ENCODE measurements at places on chromosomes 2 and 18. TPM values are rescaled to one million over a fixed set of nuclear protein-coding genes. Genes with fewer than 3 reads are reported as not detected.

- H3K27me3 ChIP-seq = no peaks in the 10 kb centered on the region
- H3K4me3 ChIP-seq = no peak overlapping the region
- H3K36me3 ChIP-seq = no peaks in the 10 kb centered on the region
- DNase-seq = no peak
- no peak overlapping the region for H3K27ac ChIP-seq
- no peaks in the 10 kb centered on the region for H3K4me1 ChIP-seq
Measured at GRCh38 chr2:133122529-133122928, 445.7 kb downstream of the NCKAP5 start.

DNA sequence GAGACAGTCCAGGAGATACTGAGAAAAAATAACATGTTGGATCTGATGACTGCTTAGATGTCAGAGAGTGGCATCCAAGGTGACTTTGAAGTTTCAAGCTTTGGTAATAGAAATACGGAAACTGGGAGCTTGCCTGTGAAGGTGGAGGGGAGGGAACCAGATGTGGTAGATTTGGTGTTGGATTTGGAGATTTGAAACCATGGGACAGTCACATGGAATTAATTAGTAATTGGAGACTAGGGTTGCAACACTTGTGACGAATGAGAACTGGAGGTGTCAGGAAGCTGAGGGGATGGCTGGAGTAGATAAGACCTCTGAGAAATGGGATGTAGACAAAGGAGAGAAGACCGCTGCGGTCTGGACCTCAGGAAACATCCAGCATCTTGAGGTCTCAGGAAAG lies 46.7 kb downstream of the RPL37A start:
- H3K4me1 ChIP-seq = peaks cover 1% of the 10 kb centered on the region
- H3K27ac ChIP-seq = no peak overlapping the region
- H3K27me3 ChIP-seq = peaks cover 25% of the 10 kb centered on the region
- H3K4me3 ChIP-seq = no peak overlapping the region
- no peaks in the 10 kb centered on the region for H3K36me3 ChIP-seq

DNA sequence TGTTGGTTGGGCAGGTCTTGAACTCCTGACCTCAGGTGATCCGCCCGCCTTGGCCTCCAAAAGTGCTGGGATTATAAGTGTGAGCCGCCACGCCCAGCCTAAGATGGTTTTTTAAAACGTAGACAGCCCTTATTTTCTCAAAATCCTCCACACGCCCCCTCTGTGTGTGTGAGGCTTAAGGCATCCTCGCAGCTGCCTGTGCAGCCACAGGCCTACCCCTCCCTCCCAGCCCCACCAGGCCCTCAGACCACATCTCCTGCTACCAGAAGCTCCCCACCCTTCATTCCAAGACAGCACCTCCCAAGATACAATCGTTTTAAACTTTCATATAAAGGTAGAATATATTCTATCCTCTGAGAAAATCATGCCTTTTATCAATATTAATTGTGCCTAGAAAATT lies 4.8 kb downstream of the ANO7 start:
- H3K27me3 ChIP-seq = no peaks in the 10 kb centered on the region
- no peaks in the 10 kb centered on the region for H3K4me1 ChIP-seq
- DNase-seq = no peak
- no peak overlapping the region for H3K4me3 ChIP-seq
- no peaks in the 10 kb centered on the region for H3K36me3 ChIP-seq
- H3K27ac ChIP-seq = no peak overlapping the region

- H3K4me1 ChIP-seq = no peaks in the 10 kb centered on the region
- DNase-seq = no peak
- no peak overlapping the region for H3K4me3 ChIP-seq
- no peaks in the 10 kb centered on the region for H3K27me3 ChIP-seq
- H3K27ac ChIP-seq = no peak overlapping the region
Measured at GRCh38 chr18:425106-425745, 75.3 kb downstream of the COLEC12 start.

- H3K27ac ChIP-seq = no peak overlapping the region
- H3K4me3 ChIP-seq = no peak overlapping the region
- H3K4me1 ChIP-seq = no peaks in the 10 kb centered on the region
- no peaks in the 10 kb centered on the region for H3K27me3 ChIP-seq
Measured at GRCh38 chr2:83795777-83796176, 663.3 kb downstream of the SUCLG1 start.

DNA sequence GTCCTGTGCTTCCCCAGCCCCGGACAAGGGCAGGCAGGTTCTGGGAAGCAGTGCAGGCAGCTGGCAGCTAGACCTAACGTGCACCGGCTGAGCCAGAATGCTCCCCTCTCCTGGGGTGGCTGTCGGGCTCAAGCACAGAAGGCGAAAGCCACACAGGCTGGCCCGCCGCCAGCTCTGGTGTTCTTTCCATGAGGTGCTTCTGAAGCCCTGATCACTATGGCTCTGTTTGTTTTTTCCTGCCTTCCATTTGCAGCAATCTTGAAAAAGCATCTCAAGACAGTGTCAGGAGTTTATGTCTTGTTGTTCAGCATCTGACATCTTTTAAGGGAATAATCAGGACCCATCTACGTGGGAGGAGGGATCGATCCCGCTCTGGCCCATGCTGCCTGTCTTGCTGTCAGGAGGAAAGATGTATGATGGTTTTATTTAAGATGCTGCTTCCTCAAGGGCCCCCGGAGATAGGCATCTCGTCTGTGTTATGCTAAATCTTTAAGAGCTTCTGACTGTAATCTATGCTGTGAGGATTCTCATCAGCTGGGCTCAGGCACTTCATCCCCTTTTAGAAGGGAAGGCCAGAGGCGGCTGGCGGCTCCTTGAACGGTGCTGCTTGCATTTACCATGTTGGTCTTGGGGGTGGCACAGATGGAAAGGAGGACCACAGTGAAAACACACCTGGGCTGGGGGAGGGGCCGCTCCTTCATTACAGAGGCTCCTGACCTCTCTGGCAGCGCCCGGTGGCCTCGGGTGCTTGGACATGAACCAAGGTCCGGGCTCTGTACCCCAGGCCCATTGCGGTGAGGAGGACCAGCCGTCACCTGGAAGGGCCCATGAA lies 118.5 kb upstream of the HDAC4 start:
- H3K4me3 ChIP-seq = no peak overlapping the region
- H3K27ac ChIP-seq = no peak overlapping the region
- no peaks in the 10 kb centered on the region for H3K36me3 ChIP-seq
- DNase-seq = no peak

- H3K27me3 ChIP-seq = no peaks in the 10 kb centered on the region
- no peak for DNase-seq
- no peaks in the 10 kb centered on the region for H3K36me3 ChIP-seq
- no peaks in the 10 kb centered on the region for H3K4me1 ChIP-seq
Measured at GRCh38 chr2:235077046-235077445, 125.2 kb downstream of the SH3BP4 start.

- no peaks in the 10 kb centered on the region for H3K36me3 ChIP-seq
- peaks cover 2% of the 10 kb centered on the region for H3K4me1 ChIP-seq
- DNase-seq = no peak
- peaks cover 21% of the 10 kb centered on the region for H3K27me3 ChIP-seq
Measured at GRCh38 chr2:145383961-145384360, 864.0 kb upstream of the ZEB2 start.

- H3K4me1 ChIP-seq = peaks cover 13% of the 10 kb centered on the region
- H3K27me3 ChIP-seq = no peaks in the 10 kb centered on the region
- no peaks in the 10 kb centered on the region for H3K36me3 ChIP-seq
- H3K4me3 ChIP-seq = no peak overlapping the region
Measured at GRCh38 chr18:24372279-24372872, 25.2 kb downstream of the OSBPL1A start.

The RGPD4 gene
- total RNA-seq = 0.31 TPM

The CNGA3 gene
- total RNA-seq = not detected

The SLC4A3 gene
- total RNA-seq = not detected

The GALNT14 gene
- total RNA-seq = not detected

The CREG2 gene
- not detected for total RNA-seq

All from activated naive CD8-positive, alpha-beta T cell treated with anti-CD3 and anti-CD28 coated beads, Interleukin-2, amount 10 ng/mL, durations not matched to agents 7 days and 5 days (primary cell).